ENCODE measurements at places on chromosomes 7 and 10. TPM values are rescaled to one million over a fixed set of nuclear protein-coding genes. Genes with fewer than 3 reads are reported as not detected.
A peak's percentile ranks its signal among the peaks of the same experiment; 100 is the strongest.

- no peak for DNase-seq
These were observed 69.0 kb downstream of the CREM start for GRCh38 chr10:35195361-35196306.

- peak; percentile 54 for DNase-seq
These were observed 373 bp downstream of the PAXIP1 start for GRCh38 chr7:155002411-155003091.

Gene CRYGN
- 3.2 TPM for total RNA-seq

Gene FXYD4
- total RNA-seq, result not detected

Gene KIAA1549
- 43.1 TPM for total RNA-seq

DNA sequence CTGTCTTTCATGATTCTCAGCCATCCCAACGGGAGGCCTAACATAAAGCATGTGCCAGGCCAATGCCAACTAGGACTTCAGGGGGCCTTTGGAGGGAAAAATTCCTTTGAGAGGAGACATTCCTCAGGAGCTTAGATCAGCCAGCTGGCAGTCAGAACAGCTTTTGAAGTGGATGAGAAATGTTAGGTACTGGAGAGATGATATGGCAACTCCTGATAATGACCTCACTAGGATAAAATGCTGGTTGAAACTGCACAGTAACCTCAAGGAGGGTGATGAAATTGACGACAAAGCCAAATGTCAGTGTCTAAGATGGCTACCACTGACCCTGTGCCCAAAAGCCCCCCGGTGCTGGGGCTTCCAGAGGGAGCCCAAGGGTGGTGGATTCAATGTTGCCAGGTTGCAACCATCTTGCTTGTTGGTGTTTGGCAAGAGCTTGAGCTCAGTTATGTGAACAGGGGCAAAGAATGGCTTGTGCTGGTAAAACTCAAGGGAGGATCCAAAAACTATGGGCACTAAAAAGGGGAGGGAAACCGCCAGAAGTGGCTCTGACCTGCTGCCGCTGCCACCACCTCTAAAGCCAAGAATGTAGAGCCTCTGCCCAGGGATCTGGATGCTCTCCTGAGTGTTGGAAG, 121.2 kb downstream of the UBE2H start:
- DNase-seq, result no peak

GRCh38 chr10:77554996-77555397, 82.6 kb downstream of the KCNMA1 start:
- no peak for DNase-seq

DNA sequence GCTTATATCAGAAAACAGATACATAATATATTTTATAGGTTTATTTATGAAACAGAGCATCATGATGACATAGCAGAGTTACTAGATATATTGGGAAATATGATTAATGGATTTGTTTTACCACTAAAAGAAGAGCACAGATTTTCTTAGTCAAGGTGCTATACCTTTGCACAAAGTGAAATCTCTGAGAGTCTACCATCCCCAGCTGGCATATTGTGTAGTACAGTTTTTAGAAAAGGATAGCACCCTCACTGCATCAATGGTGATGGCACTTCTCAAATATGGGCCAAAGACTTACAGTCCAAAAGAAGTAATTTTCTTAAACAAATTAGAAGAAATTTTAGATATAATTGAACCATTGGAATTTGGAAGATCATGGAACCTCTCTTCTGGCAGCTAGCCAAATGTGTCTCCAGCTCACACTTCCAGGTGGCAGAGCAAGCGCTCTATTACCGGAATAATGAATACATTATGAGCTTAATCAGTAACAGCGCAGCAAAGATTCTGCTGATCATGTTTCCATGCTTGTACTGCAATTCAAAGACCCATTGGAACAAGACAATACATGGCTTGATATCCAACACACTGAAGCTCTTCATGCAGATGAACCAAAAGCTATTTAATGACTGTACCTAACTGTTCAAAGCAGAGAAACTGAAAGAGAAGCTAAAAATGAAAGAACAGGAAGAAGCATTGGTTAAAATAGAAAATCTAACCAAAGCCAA, 21.9 kb upstream of the CREB3L2 start:
- no peak for DNase-seq

GRCh38 chr10:125017547-125018298, 75.8 kb downstream of the ZRANB1 start:
- no peak for DNase-seq

Gene ZNF804B
- not detected for total RNA-seq

GRCh38 chr7:133109816-133110215, 27.9 kb upstream of the CHCHD3 start:
- no peak for DNase-seq

- DNase-seq, result no peak
These were observed 46.8 kb downstream of the VIPR2 start for GRCh38 chr7:159097661-159098423.

All from progenitor cell of endocrine pancreas (in vitro differentiated cells).